Fibroblast of skin of abdomen (primary cell): ENCODE measurements at places on chromosomes 3 and 15.
A peak's percentile ranks its signal among the peaks of the same experiment; 100 is the strongest.

DNA sequence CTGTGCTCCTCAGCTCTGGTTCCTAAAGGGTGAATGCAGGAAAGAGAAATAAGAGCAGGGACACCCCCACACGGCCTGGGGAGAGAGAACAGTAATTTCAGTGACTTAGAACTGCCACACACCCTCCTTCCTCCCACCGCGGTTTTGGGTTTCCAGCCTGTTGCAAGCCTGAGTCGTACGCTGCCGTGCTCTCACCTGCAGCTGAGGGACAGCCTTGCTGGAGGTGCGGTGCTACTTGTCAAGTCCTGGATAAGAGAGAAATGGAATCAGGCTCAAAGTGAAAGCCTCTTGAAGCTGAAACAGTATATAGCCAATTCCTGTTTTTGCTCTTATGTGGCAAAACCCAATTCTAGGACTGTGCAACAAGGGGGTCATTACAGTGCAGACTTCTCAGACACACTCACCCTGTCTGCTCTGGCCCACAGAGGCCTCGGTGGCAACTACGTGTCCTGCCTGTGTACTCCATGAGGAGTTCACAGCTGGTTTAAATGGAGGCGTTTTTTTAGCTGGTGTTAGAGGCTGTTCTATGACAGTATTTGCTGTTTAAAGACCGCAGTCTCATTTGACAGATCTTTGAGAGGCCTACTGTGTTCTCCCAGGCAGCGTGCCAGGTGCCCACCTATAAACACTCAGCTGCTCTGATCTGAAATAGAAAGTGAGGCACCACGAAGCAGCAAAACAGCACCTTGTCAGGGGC is 42.9 kb downstream of the TBC1D2B start:
- no peak for DNase-seq

DNA sequence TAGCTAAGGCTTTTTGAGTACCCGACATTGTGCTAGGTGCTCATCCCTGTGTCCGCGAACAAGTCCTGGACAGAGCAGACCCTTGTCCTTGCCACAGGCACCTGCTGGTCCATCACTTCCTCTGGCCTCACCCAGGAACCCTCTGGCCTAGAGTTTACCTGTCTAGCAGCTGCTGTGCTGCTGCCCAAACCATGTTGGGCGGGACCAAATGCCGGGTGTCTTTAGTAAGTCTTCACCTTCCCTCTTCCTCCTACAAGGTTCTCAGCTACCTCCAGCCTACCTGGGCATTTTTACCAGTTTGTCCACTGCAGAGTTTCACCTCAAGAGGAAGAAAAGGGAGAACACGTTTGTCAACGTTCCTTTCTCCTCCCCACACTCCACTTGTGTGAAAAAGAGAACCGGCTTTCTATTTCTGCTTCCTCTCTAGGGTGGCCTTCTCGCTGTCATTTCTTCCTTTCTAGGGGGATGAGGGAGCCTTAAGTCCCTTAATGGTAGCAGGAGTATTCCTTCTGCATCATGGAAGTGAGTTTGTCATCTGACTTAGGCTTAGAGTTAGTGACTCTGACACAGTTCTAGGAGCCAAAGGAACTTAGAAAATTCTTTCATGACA is 80.4 kb upstream of the GCNT3 start:
- DNase-seq, result no peak

GRCh38 chr15:42604894-42605744 is 29.7 kb downstream of the STARD9 start:
- DNase-seq, result peak; percentile 52

- no peak for DNase-seq
These were observed 156.9 kb downstream of the ZNF621 start for GRCh38 chr3:40681658-40682055.

- no peak for DNase-seq
These were observed 15.6 kb downstream of the FBXW12 start for GRCh38 chr3:48387634-48388033.

DNA sequence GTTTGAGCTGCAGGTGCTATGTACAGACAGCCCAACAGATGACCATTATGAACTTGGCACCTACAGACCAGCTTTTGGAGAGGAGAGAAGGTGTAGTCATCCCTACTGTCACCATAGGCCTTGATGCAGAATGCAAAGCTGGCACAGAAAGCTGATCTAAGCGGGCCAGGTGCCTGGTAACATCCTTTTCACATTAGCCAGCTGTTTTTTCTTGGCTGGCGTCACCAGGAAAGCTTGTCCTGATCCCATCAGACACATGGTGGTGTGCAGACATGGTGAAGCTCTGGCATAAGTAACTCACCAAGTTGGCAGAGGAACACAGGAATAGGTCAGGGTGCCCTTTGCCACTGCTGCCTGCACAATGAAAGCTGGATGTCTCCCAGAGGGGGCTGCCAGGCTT is 97.2 kb upstream of the MB21D2 start:
- DNase-seq, result no peak

DNA sequence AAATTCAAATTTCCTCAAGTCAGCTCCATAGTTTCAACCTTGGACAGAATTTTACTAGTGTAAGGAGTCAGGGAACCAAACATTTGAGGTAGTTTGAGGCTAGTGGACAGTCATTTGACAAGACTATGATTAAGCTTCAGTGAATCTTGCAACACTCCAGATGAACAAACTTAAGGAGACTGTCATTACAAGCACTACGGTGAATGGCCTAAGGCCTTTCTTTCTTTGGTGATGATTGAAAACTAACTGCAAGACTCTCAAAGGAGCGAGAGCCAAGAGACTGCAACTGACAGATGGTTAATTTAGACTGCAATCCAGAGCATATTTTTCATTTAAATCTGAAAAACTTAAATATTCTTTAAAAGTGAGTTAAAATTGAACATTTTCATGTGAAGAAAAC is 272.3 kb upstream of the NECTIN3 start:
- no peak for DNase-seq

- no peak for DNase-seq
These were observed 195.0 kb downstream of the ZIC1 start for GRCh38 chr3:147604136-147604535.

DNA sequence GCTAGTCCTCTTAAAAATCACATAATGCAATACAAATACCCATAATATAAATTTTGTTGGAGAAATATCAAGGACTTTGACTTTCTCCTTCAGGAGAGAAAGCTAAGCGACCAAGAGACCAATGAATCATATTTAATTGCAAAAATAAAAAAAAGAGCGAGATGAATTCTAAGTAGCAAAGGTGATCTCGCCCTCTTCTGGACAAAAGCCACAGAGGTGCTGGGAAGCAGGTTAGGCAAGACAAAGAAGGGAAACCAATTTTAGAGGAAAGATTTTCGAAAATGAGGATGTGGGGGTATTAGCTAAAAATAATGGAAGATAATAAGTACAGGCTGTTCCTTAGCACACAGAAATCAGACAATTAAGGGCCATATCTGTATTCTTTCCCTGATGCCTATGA is 111.4 kb upstream of the PLAAT1 start:
- DNase-seq, result no peak

DNA sequence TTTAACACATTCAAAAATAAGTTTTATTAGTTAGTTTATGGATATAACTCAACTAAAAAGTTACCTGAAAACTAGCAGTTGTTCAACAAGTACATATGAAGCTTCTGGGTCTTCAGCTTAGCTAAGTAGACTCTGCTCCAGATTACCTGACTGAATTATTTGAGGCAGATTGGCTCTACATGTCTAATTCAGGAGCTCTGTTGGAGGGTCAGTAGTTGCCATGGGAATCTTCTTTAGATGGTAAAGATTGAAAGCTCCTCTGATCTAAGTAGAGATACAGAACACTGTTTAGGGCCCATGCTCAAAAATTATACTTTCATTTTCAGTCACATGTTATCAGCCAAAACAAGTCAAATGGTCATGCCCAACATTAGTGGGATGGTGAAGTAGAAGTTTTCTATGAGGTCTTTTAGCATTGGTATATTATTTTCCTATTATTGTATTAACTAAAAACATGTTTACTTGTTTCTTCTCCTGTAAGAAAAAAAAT is 1476.9 kb downstream of the OTOL1 start:
- no peak for DNase-seq
